ENCODE measurements at places on chromosomes 7 and 10.

DNA sequence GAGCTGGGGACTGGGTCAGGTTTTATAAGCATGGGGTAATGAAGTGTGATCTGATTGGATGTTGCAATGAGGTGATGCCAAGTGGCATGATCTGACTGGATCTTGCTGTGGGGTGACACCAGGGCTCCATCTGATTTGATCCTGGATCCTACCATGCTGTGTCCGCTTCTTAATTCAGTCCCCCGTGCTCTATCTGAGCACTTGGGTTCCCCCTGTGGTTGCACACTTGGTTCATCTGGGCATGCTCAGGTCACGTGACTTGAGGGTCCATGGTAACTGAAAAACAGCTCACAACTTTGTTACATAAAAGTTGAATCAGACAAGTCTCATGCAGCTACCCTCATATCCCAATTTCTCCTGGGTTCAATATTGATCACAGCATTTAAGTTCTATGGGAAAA is 448.6 kb upstream of the NRP1 start:
- no peak for DNase-seq

DNA sequence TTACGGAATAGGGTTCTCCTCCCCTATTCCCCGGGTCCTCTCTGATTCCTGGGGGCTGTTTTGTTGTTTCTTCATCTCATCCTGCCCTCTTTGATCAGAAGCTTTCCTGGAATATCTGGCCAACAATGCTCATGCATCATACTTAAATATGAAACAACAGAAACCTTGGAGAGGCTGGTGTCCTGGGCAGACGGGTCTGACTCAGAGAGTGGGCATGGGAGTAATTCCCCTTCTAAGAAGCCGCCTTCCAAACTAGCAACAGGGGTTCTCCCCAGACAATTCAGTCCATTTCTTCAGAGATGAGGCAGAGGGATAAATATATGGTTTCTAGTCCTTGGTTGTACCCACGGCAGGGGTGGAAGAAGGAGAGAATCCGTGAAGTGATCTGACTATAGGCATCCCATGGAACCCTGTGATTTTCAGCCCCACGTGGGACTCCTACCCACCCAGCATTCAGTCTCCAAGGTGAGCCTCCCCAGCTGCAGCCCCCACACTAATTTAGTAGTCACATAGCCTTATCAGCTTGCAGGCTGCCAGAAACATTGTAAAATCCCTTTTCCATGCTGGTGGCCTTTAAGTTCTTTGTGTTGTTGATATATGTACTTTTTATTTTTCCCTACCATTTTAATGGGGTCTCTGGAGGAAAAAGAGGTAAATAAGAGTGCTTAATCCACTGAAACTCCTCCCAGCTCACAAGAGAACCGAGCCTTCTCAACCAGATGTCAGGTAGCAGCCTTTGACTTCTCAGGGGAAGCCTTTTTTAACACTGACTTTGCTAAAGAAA is 119.2 kb downstream of the SFMBT2 start:
- no peak for DNase-seq

- DNase-seq, result peak; percentile 59
Measured at GRCh38 chr7:92916770-92917224, 80.4 kb upstream of the CDK6 start.

DNA sequence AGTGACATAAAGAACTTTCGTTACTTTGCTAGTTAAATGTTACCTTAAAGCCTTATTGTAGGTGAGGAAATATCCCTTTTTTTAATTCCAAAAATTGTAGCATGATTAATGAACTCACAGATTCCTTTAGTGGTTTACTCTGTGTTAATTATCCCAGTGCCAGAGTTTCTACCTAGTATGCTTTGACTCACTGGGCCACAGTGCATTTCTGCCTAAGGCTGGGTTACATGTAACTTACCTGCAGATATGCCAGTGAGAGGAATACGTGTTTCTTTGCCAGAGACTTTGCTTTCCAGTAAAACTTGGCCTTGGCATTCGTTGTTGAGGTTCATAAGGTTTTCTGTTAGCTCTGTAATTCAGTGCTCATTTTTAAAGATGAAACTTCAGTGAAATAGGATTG is 380.8 kb upstream of the LRGUK start:
- no peak for DNase-seq

DNA sequence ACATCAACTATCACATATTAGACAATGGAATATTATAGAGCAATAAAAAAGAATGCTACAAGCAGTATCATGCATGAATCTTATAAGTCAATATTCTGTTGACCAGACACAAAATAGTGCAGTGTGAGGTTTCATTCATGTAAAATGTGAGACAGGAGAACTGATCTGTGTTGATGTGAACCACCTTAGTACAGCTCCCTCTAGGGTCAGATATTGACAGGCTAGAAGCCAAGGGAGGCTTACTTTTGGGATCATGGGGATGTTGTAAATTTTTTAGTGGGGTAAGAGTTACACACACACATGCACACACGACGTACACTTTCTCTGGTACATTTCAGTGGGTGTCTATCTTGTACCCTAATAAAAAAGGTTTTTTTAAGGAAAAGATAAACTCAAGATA is 231.6 kb upstream of the FOXK1 start:
- no peak for DNase-seq

DNA sequence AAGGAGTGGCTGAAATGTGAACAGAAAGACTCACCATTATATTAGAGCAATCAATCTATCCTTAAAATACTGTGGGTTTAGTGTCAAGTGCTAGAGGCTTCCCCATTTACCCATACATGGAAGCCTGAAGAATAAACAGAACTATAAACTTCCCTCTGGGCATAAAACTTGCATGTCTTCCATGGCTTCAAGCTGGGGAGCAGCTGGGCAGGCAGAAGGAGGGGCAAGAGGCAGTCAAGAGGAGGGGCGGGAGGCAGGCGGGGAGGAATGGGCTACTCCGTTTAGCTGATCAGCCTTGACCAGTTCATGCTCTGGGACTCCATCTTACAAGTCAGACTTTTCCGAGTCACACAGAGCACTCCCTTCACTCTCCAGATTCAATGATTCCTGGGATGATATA is 3.5 kb upstream of the PRSS1 start:
- DNase-seq, result no peak

GRCh38 chr10:113104047-113104446 is 154.0 kb downstream of the TCF7L2 start:
- DNase-seq, result peak; percentile 75

GRCh38 chr7:86448856-86449255 is 194.9 kb upstream of the GRM3 start:
- DNase-seq, result no peak

DNA sequence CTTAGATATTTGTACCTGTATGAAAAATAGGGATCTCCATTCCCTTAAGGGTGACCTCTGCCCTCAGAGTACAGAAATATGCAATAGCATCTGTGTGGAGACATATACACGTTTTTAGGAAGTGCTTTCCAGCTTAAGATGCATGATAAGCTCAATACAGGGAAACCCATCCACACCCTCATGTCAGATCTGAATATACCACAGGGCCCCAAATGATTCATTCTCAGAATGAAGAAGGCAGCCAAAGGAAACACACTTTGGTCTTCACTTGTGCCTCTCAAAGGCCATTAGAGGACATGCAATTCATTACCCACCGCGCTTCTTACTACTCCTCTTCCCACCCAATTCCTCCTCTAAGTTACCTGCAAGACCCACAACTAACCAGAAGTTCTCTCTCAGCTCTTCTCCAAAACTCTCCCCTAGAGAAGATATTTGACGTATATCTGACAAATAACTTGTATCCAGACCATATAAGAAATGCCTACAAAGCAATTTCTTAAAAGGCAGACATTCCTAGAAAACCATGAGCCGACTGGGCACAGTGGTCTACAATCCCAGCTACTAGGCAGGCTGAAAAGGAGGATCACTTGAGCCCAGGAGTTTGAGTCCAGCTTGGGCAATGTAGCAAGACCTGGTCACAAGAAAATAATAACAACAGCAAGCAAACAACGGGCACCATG is 103.0 kb downstream of the OAT start:
- peak; percentile 27 for DNase-seq

Measured in fibroblast of skin of scalp (primary cell).